ENCODE measurements at places on chromosomes 1 and 21.

DNA sequence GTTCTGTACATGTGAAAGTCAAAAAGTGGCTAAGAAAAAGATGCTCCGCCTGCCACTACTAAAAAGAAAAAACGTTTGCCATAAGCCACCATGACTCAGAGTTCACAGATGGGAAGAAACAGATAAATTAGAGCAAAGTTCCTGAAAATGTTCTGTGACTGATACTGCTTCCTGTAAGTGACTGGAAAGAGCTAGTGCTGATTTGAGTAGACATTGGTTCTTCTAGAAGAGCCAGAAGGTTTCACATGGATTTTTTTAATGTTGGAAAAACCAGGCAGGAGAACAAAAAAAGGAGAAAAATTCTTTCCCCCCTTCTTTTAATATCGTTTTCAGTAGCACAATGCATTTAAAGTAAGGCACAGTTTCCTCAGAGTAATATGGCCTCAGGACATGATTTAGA lies 221.4 kb downstream of the HLX start:
- no peak for DNase-seq

DNA sequence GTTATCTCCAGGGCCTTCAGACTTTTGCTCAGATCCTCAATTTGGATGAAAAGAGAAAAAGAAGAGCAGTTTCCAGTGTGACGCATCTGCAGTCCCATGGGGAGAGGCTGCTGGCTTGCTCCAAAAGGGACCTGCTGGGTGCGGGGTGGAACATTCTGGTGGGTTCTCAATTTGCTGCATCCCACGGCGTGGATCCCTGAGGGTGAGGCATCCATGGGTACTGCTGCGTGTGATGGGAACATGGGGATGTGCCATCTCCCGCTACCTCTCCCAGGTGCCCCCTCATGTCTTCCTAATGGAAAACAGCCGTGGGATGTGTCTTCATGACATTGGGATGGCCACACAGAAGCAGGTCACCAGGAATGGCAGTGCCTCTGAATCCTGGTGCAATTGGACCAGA lies 221.3 kb upstream of the AJAP1 start:
- DNase-seq = no peak

GRCh38 chr1:11062965-11063401 lies 3.2 kb upstream of the SRM start:
- no peak for DNase-seq

DNA sequence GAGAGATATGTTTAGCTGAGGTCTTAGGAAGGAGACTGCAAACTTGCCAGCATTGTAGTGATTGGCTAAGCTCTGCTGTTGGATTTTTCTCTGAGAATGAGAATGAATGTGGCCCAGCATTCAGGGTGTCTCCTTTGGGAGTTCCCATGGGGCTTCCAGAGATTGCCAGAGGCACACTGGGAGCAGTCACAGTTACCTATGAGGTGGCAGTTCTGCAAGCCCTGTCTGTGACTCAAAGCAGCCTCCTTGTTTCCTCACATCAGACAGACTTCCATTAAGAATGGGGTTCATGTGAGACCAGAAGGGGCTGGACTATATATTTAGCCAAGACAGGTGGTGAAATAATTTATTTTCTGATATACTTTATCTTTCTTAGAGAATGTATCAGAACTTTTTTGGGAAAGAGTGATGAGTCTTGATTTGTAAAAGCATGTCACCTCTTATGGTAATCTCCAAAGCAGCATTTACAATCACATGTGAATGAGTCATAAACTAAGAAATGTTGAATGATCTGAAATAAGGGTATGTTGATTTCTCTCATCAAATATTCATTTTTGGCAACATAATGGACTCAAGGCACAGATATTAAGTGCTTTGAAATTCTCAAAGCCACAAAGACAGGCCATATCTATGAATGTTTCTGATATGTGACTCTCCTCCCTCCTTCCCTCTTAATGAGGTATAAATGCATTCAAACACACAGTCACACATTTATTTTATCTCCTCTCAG lies 9.5 kb upstream of the SLC19A2 start:
- DNase-seq = no peak

DNA sequence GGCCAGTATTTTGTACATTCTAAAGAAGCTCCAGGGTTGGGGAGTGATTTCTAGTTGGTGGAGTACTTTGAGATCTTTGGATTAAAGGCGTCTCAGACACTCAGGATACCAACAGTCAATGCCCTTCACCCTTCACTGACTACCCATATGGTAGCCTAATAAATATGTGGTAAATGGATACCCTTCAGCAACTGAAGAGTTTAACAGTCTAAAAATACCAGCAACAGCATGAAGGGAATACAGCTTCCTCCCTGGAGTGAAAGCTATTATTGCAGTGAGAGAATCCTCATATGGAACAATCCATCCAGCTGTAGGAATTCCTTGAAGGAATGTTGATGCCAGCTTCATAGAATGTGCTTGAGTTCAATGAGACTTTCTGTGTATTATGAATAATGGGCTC lies 26.8 kb downstream of the DNAJC11 start:
- DNase-seq = no peak

DNA sequence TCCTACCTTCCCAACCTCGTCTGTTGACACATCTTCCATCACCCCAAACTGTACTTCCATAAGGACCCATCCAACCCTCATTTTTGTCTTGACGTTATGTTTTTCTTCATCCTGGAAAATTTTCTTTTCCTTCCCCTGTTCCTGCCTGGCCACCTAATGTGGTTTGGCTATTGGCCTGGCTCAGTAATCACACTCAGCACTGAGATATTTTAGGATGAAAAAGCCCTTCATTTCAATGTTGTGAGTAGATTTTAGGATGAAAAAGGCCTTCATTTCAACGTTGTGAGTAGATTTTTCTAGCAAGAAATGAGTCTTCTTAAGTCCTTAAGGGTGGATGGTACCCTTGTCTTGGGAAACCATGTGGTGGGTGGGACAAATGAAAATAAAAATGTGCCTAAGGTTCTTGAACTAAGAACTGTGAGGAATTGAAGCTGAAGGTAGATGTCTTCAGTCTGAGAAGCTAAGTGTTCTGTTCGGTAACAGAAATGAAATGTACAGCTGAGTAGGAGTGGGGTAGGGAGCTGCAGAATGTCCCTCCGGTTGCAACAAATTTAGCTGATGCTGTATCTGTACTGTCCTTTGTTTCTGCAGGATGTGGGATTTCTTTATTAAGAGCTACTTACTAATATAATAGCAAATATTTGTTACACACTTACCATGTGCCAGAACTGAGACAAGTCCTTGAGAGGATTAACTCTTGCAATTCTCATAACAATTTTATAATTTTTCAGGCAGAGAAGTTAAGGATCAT lies 36.1 kb downstream of the DNTTIP2 start:
- DNase-seq = no peak

DNA sequence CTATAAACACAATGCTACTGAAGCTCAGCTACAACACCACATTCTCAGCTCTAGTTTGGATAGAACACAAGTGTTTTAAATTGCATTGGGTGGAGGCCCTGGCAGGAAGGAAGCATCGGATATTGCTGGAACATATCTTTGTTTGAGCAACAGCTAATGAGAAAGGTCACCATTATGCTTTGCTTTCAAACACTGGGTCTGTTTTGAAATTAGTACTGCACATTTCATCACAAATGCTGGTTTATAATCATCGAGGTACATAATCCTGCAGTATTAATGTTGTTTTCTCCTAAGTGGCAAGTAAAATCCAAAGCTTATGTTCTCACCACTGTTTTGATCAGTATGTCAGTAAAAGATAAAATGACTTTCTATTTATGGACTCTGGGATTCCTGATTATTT lies 61.5 kb upstream of the ARHGAP29 start:
- no peak for DNase-seq

GRCh38 chr1:49293016-49293415 lies 516.3 kb upstream of the BEND5 start:
- no peak for DNase-seq

- no peak for DNase-seq
Observed at GRCh38 chr21:34871026-34871908, 177.8 kb downstream of the RUNX1 start.

DNA sequence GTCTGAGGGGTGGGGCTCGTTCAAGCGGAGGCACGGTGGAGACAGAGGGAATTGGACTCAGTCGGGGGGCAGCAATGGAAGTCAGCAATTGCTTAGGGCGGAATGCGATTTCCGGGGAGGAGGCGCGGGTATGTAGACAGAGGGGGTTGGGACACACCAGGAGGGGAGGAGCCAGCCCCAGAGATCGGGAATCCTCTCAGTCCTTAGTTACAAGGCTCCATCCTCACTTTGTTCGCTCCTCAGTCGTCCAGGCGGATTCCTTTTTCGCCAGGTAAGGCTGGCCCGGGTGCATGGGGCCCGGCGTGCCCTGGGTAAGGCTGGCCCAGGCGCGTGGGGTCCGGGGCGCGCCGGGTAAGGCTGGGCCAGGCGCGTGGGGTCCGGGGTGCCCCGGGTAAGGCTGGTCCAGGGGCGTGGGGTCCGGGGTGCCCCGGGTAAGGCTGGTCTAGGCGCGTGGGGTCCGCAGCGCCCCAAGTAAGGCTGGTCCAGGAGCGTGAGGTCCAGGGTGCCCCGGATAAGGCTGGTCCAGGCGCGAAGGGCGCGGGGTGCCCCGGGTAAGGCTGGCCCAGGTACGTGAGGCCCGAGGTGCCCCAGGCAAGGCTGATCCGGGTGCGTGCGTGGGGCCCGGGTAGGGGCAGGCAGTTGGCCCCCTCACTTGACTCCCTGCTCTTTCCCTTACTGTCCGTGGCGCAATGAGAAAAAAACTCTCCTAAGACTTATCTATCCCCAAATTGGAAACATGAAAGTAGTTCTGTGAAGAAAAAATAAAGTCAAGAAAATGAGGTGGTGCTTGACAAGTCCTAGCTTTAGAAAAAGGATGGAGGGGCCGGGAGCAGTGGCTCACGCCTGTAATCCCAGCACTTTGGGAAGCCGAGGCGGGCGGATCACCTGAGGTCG lies at the start of gene L1TD1:
Gene L1TD1 (plus strand): TSS at position 199 of the 894 bp plus-strand sequence. CDS start 11,780 bp downstream, outside the sequence.
- no peak for DNase-seq

DNA sequence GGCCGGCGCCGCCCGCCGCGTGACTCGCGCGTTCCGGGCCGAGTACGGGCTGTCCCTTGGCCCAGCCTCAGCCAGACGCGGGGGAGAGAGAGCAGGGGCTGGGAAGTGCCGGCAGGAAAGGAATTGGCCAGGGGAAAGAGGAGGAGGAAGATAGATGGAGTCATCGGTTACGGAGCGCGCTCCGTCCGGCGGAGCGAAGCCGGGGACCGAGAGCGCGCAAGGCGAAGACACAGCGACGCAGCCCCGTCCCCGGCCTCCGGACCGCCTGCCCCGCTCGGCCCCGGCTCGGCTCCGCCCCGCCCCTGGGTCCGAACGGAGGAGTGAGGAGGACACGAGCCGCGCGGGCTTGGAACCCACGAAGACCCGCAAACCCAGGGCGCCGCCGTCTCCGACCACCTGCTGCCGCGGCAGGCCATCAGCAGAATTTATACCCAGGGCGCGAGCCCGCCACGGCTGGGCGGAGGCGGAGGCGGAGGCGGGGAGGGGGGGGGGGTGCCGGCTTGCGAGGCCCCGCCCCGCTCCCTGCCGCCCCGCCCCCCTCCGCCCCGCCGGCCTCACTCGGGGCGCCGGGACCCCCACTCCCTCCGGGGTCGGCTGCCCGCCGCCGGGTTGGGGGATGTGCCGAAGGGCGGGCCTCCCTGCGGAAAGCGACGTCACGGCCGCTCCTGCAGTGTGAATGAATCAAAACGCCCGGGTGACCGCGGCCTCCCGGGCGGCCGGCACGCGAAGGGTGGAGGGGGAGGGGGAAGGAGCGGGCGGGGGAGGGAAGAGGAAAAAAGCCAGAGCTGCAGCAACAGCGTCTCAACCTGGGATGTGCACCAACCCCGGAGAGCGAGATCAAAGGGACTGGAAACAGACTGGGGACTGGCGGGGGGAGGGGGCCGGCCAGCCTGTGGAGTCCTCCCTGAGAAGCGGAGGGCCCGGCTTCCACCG lies at the start of gene LHX4:
Gene LHX4 (plus strand): TSS at position 782 of the 933 bp plus-strand sequence. CDS start 266 bp downstream, outside the sequence.
- DNase-seq = no peak

DNA sequence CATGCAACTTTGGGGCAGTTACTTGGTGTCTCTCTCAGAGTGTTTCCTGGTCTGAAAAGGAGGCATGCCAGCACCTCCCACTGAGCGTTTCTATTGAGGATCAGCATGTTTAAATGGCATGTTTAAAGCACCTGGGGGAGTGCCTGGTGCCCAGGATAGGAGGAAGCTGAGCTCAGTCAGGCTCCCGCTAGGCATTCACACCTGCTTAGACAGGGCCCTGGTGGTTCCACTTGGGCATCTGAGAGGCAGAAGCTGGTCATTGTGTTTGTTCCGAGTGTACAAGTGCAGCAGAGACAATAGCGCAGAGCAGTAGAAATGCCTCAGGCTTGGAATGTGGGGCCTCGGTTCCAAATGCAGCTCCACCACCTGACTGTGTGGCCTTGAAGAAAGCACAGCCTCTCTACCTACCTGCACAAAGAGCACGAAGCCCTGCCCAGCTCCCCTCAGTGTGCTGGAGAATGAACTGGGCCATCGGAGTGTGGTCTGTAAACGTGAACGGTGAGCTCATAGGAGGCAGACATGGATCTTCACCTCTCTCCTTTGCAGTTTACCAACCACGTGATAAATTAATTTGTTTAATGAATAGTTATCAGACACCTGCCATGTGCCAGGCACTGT lies 20.3 kb upstream of the TMEM222 start:
- DNase-seq = no peak

DNA sequence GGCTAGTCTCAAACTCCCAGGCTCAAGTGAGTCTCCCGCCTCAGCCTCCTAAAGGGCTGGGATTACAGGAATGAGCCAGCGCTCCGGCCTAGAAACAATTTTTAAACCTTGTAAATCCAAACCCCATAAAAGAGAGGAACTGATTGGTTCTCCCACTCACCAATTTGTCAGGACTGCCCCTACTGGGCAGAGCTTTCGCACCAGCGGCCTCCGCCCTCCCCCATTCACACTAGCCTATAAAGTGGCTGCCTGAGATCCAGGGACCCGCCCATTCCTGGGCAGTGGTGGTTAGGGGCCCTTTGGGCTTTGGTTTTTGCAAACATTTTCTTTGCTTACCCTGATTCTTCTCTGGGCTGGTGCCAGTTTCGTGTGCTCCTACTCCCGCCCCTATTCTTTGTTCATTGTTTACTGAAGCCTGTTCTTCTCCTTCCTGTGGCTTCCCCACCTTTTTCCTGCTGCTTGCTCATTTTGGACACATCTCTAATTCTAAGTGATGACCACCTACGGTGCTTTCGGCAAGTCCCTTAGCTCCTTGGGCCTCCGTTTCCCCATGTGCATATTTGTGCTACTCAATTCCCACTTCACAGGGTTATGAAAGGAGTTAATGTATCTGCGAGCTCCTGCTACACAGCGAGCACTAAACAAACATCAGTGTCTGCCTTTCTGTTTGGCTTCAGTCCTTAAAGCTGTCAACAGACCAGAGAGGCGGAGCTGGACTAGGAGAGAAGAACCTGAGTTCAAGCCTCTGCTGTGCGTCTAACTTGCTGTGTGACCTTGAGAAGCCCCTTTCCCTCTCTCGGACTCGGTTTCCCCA lies 39.8 kb upstream of the CLIC4 start:
- peak; percentile 61 for DNase-seq

DNA sequence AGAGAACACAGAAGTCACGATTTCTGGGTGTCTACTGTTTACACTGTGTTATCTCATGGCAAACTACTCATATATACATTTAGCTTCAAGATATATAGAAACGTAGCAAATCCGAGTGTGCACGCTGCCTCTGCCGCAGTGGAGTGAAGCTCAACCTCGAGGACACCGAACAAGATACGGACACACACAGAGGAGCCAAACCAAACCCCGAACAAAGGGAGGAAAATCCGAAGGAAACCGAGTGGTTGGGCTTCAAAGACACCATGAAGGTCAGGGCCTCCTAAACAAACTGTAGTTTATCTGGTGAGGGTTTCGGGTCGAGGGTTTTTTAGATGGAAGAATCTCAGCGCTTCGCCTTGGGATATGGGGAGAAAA lies 34.5 kb downstream of the SLC45A1 start:
- no peak for DNase-seq

GRCh38 chr21:45818276-45818903 lies 163.2 kb upstream of the COL6A1 start:
- DNase-seq = no peak

All from CD4-positive, alpha-beta T cell treated with Interleukin-1 beta for 1 hour (primary cell).